Suprapubic skin (tissue), 4 donors: ENCODE measurements at places on chromosomes 7 and 10. TPM values are rescaled to one million over a fixed set of nuclear protein-coding genes. Genes with fewer than 3 reads are reported as not detected.

Gene SDK1
- total RNA-seq: 3.8 TPM

Gene TEX47
- not detected for total RNA-seq

Gene SLC25A28
- 37.0 TPM for total RNA-seq

Gene OPN1SW
- total RNA-seq: not detected

Gene RBM20
- 3.0 TPM for total RNA-seq

Gene NANOS1
- 2.9 TPM for total RNA-seq

Gene IRF5
- total RNA-seq: 22.8 TPM

Gene INHBA
- total RNA-seq: 3.7 TPM

Gene LRRC18
- total RNA-seq: not detected

Gene IFRD1
- 42.4 TPM for total RNA-seq

Gene SYT15
- 2.3 TPM for total RNA-seq

Gene HOXA9
- total RNA-seq: 44.3 TPM

Gene STEAP2
- 3.3 TPM for total RNA-seq

Gene ZNF32
- 39.0 TPM for total RNA-seq

Gene CYP2C8
- total RNA-seq: not detected

Gene DNAH11
- total RNA-seq: 0.57 TPM

Gene RGR
- not detected for total RNA-seq

Gene KIF11
- 4.3 TPM for total RNA-seq

Gene LLCFC1
- not detected for total RNA-seq

Gene CDHR1
- total RNA-seq: 398 TPM

Gene RET
- total RNA-seq: 0.59 TPM

Gene AKR1C2
- 7.2 TPM for total RNA-seq

Gene CUTC
- total RNA-seq: 27.4 TPM

Gene PTEN
- total RNA-seq: 109 TPM

Gene CDH23
- 4.1 TPM for total RNA-seq

Gene GPER1
- 2.6 TPM for total RNA-seq

Gene PALS2
- total RNA-seq: 5.8 TPM

Gene PIK3AP1
- 2.2 TPM for total RNA-seq

Gene AGR2
- total RNA-seq: 15.8 TPM

Gene EBF3
- total RNA-seq: 4.2 TPM

Gene NEURL1
- total RNA-seq: not detected

Gene PRF1
- total RNA-seq: 2.5 TPM

Gene SCART1
- total RNA-seq: 10.7 TPM

Gene ZNF398
- total RNA-seq: 50.4 TPM

Gene TMEM130
- total RNA-seq: not detected

Gene UCMA
- not detected for total RNA-seq

Gene CYP26C1
- total RNA-seq: not detected

Gene PTF1A
- total RNA-seq: not detected

Gene TRPV5
- total RNA-seq: not detected

Gene SUGCT
- total RNA-seq: 0.98 TPM

Gene SMC3
- total RNA-seq: 20.9 TPM

Gene KCP
- 0.48 TPM for total RNA-seq

Gene RHOBTB1
- total RNA-seq: 2.8 TPM

Gene INMT
- total RNA-seq: 5.8 TPM
